ENCODE measurements at places on chromosomes 4 and X. TPM values are rescaled to one million over a fixed set of nuclear protein-coding genes. Genes with fewer than 3 reads are reported as not detected.

DNA sequence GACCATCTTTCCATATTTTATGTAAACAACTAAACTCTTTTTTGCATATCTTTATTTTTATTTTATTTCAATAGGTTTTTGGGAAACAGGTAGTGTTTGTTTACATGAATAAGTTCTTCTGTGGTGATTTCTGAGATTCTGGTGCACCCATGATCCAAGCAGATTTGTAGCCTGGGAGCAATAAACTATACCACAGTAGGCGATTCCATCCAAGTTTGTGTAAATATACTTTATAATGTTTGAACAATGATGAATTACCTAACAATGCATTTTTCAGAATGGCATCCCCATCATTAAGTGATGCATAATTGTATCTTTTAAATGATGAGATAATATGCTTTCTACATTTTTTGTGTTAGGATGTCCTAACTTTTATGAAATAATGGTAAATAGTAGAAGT, 39.2 kb upstream of the CYSLTR1 start:
- no peak overlapping the region for H3K4me3 ChIP-seq
- H3K4me1 ChIP-seq, result no peaks in the 10 kb centered on the region
- no peak overlapping the region for H3K27ac ChIP-seq
- DNase-seq, result no peak
- no peaks in the 10 kb centered on the region for H3K36me3 ChIP-seq
- no peaks in the 10 kb centered on the region for H3K27me3 ChIP-seq

- no peak overlapping the region for H3K27ac ChIP-seq
- H3K27me3 ChIP-seq, result no peaks in the 10 kb centered on the region
- no peak for DNase-seq
- no peaks in the 10 kb centered on the region for H3K4me1 ChIP-seq
Observed at GRCh38 chr4:173498023-173498422, 32.0 kb downstream of the HAND2 start.

DNA sequence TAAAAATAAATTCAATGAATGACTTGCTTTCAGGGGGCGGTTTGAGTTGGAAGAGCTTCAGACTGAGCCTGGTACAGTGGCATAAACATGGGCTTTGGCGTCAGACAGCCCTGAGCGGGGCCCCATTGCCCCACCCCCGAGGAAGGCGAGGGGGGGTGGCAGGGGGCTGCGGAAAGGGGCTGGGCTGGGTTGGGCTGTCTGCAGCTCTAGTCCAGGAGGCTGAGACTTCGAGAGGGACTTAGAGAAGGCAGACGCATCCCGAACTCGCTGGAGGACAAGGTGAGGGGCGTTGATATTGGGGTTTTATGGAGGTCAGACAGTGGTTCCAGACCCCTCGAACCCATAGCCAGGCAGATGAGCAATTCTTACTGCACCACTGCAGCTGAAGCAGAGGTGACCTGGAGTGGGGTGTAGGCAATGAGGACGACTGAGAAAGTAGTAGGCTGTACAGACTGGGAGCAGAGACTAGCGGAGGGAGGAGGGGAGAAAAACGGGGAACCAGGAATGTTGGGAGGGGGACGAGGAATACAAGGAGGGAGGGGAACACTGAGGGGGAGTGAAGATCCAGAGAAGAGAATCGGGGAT, at the start of gene MAGED2:
MAGED2 (plus strand) TSS at position 222 of the 585 bp plus-strand sequence. CDS start 1,587 bp downstream, outside the sequence.
- H3K27me3 ChIP-seq, result no peaks in the 10 kb centered on the region
- peak within 1 kb of the TSS; percentile 79 for H3K27ac ChIP-seq
- no peaks in the 10 kb centered on the region for H3K4me1 ChIP-seq

Gene EMCN
- 7.1 TPM for total RNA-seq

- no peak for DNase-seq
- H3K4me3 ChIP-seq, result no peak overlapping the region
- H3K36me3 ChIP-seq, result no peaks in the 10 kb centered on the region
- no peaks in the 10 kb centered on the region for H3K4me1 ChIP-seq
Observed at GRCh38 chr4:152468408-152468807, 67.5 kb downstream of the FBXW7 start.

- no peak for DNase-seq
- H3K4me1 ChIP-seq, result no peaks in the 10 kb centered on the region
Observed at GRCh38 chr4:165464813-165465381, 86.1 kb downstream of the CPE start.

Gene IL9R
- 0.50 TPM for total RNA-seq

DNA sequence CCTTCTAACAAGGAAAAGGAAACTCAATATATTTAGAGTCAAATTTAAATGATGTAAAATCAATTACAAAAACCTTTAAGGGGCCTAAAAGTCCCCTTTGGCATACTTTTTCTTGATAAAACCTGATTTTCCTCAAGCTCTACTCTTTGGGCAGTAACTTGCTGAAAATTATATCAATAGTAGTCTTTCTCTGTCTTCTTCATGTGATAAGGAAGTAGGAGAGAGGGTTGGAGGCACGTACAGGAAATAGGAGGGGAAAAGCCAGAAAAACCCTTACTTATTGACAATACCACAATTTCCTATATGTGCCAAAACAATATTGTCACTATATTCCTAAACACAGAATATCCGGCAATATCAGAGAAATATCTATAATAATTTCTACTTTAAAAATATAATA, 9.6 kb downstream of the RHOH start:
- no peaks in the 10 kb centered on the region for H3K27me3 ChIP-seq
- H3K27ac ChIP-seq, result peak overlapping the region; percentile 47
- DNase-seq, result no peak
- H3K4me1 ChIP-seq, result no peaks in the 10 kb centered on the region
- H3K36me3 ChIP-seq, result no peaks in the 10 kb centered on the region
- H3K4me3 ChIP-seq, result no peak overlapping the region

- no peaks in the 10 kb centered on the region for H3K4me1 ChIP-seq
- no peaks in the 10 kb centered on the region for H3K27me3 ChIP-seq
- DNase-seq, result no peak
- no peak overlapping the region for H3K4me3 ChIP-seq
Observed at GRCh38 chr4:139782926-139783522, 117.4 kb downstream of the MGST2 start.

DNA sequence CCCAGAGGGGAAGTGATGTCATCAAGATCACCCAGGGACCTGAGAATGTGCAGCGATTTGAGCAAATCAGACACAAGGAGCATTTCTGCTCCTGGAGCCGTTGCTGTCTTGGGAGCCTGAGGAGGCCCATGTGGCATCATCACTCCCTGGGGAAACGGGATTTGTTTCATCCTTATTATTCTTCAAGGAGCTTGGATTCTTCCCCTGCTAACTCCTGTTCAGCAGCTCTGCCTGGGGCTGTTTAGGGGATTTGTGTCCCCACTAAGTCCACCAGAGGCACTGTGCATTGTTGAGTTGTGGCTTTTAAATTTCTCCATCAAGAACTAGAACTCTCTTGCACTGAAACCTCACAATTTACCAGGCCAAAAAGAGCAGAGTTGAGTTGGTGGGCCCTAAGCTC, 104.2 kb upstream of the MSX1 start:
- no peak overlapping the region for H3K4me3 ChIP-seq
- no peaks in the 10 kb centered on the region for H3K36me3 ChIP-seq
- no peak for DNase-seq

DNA sequence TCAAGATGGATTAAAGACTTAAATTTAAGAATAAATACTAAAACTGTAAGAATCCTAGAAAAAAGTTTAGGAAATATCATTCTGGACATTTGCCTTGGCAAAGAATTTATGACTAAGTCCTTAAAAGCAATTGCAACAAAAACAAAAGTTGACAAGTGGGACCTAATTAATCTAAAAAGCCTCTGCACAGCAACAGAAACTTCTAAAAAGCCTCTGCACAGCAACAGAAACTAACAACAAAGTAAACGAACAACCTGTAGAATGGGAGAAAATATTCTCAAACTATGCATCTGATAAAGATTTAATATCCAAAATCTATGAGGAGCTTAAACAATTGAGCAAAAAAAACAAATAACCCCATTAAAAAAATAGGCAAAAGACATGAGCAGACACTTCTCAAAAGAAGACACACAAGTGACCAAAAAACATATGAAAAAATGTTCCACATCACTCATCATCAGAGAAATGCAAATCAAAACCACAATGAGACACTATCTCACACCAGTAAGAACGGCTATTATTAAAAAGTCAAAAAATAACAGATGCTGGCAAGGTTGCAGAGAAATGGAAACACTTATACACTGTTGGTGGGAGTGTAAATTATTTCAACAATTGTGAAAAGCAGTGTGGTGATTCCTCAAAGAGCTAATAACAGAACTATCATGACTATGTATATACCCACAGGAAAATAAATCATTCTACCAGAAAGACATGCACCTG, 5.5 kb upstream of the OPRPN start:
- H3K27ac ChIP-seq, result no peak overlapping the region
- no peaks in the 10 kb centered on the region for H3K36me3 ChIP-seq
- no peaks in the 10 kb centered on the region for H3K27me3 ChIP-seq
- no peak for DNase-seq
